Stimulated activated CD8-positive, alpha-beta memory T cell treated with anti-CD3 and anti-CD28 coated beads, Interleukin-15, amount 100 ng/mL, for 48 hours (primary cell): ENCODE measurements at places on chromosomes 5 and 9.

- no peak for DNase-seq
These were observed 124.6 kb downstream of the MAST4 start for GRCh38 chr5:66720780-66721179.

- no peak for DNase-seq
These were observed 26.4 kb downstream of the TENT4A start for GRCh38 chr5:6739603-6740002.

DNA sequence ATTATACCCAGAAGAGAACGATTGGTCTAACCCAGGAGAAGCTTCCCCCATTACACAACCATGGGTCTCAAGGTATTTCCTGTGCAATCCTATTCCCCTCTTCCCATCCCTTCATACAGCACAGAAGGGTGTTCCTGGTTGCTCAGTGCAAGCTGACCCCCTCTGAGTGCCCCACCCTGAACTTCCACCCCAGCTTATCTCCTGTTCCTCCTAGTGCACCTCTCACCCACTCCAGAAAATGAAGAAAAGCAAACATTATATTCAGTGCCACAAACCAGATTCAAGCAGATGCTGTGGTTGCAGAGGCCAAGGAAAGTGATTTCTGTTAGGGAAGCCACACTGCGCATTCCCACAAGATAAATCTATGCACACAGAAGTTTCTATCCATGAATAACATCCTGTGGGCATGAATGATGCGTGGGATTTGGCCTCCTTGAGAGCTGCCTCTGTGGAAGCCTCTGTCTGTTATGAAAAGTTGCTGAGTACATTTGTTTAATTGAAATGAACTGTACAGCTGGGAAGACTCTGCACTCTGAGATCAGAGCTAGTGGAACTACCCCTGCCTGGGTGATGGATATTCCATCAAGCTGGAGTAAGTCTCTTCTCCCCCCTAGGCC is 2.2 kb upstream of the OR2S2 start:
- no peak for DNase-seq

DNA sequence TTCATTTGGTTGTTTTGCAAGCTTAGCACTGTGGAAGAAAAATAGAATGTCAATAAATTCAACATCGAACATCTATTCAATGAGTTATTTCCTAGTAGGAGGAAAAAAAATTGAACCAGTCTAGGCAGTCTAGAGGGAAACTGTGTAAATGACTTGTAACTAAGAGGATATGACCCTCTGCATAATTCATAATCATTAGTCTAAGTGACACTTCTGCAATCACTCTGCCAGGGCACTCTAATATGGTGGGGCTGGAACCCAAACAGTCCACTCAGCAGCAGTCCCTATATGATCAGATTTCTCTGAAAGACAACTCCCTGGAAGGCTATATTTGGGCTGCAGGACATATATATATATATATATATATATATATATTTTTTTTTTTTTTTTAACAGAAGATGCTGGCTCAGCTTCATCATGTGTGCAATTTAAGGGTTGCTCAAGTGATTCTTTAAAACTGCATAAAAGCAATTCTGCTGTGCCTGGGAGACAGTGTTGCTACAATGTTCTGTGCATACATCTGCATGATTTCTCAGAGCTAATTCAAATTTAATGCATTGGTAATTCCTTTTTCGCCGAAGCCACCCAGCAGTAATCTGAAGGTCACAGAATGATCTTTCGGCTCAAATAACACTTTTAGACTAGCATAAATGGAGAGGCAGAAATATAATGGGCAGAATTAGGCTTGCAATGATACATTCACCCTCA is 482.1 kb upstream of the ZNF608 start:
- no peak for DNase-seq

DNA sequence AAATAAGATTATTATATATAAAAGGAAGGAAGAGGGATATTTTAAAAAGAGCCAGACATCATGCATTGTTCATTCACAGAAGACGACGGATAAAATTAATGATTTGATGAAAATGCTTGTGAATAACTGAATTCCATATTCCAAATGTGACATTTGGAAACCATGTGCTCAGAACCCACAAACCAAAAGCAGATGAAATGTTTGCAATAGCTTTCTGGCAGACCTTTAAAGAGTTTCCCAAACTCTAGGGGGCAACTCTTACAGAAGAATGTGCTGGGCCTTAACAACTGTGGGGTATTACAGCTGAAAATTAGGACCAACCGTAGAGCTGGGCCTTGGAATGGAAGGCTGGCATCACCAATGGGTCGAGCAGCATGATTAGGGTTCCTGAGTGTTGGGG is 471.0 kb downstream of the EFNA5 start:
- DNase-seq: no peak

DNA sequence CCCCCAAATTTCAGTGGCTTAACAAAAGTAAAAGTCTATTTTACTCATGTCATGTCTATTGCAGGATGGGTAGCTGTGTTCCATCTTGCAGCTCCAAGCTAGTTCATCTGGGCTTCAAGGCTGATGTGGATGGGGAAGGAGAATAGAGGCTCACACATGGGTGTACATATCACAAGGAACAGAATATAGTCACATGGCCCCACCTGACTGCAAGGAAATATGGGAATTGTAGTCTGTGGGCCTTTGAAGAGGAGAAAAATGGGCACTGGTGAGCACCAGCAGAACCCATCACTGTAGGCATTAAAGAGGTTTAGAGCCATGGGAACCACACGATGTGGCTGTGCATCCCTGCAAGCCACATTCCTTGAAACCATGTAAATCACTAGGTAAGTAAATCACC is 17.9 kb upstream of the TRIO start:
- DNase-seq: no peak

- no peak for DNase-seq
These were observed 75.1 kb downstream of the PLCXD3 start for GRCh38 chr5:41435276-41435675.

- DNase-seq: no peak
These were observed 401.9 kb upstream of the IRX2 start for GRCh38 chr5:3153226-3153858.

DNA sequence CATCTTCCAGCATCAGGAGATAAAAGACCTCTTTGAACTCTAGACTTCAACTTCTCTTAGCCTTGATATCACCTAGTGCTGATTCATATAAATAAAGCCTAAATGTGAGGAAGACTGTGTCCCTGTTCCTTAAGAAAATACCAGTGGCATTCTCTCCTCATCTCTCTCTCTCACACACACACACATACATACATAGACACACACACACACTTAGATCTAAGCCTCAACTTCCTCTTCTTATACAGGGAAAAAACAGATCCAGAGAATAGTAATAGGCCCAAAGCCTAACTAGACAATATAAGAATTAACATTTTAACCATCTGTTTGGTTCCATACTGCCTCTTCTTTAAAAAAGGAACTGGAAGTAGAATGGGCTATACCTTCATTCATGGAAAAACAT is 195.3 kb upstream of the NR4A3 start:
- DNase-seq: no peak

GRCh38 chr5:157599565-157599964 is 24.0 kb upstream of the ADAM19 start:
- DNase-seq: no peak

DNA sequence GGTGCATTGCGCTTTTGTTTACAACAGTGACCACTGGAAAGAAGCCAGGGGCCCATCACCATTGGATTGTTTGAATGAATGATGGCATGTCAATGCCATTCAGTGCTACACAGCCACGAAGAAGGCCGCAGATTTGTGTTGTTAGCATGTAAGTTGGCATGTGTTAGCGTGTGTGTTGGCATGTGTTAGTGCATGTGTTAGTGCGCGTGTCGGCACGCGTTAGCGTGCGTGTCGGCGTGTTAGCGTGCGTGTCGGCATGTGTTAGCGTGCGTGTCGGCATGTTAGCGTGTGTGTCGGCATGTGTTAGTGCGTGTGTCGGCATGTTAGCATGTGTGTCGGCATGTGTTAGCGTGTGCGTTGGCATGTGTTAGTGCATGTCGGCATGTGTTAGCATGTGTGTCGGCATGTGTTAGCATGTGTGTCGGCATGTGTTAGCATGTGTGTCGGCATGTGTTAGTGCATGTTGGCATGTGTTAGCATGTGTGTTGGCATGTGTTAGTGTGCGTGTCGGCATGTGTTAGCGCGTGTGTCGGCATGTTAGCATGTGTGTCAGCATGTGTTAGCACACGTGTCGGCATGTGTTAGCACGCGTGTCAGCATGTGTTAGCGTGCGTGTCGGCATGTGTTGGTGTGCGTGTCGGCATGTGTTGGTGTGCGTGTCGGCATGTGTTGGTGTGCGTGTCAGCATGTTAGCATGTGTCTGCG is 15.3 kb upstream of the ANKRD33B start:
- DNase-seq: no peak

DNA sequence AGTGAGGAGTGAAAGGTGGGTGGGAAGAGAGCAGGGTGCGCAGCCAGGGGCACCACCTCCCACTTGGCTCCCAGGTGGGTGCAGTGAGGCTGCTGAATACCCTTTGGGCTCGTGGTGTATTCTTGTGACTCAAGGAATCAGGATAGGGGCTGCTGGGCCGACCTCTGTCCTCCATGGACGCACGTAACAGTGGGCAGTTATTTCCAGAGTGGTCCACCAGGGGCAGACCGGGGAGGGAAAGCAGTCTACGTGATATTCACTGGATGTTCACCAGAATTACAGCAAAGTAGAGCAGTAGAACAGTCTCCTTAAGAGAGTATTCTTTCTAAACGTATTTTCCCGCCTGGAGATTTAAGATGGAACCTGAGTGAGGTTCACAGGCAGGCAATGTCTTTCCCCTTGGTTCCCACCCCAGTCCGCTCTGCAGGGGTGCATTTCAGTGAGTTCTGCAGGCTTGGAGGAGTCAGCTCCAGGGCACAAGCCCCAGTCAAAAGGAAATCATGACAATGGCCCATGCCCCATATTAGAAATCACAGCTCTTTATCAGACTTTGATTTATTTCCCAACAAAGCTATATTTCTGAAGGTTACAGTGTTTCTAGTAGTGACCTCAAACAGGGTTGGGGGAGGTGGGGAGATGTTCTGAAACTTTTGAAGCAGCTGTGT is 88.7 kb downstream of the SYK start:
- no peak for DNase-seq

GRCh38 chr9:136442265-136442664 is 2.6 kb upstream of the INPP5E start:
- DNase-seq: no peak

DNA sequence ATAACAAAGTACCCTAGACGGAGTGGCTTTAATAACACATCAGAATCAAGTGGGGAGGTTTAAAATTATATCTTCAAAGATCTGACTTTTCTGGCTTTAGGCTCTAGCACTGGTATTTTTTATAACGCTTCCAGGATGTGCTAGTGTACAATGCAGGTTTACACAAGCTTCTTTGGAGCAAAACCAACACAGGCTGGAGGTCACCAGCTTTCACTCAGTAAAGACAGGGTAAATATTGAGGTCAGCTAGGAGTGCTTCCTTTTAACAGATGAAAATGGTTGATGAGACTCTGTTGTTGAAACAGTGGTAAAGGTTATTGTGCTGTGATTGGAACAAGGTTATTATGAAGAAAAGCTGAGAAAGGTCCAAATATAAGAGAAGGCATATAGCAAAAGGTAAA is 414.2 kb downstream of the TAF11L14 start:
- DNase-seq: no peak

- no peak for DNase-seq
These were observed 240.9 kb downstream of the TLE4 start for GRCh38 chr9:79812507-79813257.

- DNase-seq: no peak
These were observed 21.0 kb upstream of the C5orf63 start for GRCh38 chr5:127094161-127094814.

DNA sequence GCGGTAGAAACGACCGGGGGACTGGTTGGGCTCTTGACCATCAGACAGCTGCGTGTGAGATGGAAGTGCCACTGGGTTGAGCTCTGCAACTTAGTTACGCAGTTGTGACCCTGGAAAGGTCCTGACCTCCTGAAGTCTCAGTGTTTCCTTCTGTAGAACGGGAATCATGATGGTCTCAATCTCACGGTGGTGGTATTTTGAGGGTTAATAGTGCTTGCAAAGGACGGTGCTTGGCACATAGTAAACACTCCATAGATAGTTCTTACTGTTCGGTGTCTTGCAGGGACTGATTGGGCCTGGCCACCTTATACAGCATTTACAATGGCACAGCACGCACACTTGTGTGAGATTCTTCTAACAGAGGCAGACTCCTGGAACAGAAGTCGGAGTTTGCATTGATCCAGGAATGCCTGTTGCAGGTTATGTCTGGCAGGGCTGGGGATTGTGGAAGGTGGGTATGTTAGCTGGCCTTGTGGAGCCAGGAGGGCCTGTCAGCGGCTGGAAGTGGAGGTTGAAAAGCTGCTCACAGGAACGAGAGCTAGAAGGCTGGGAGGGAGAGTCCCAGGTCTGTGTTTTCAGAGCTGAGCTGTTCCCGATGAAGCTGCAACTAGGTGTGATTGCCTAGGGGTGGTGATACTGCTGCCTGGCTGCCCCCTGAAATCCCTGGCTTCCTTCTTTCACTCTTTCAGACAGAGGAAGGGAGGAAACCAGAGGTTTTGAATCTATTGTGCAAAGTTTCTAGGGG is 962 bp upstream of the TXN start:
- DNase-seq: no peak

GRCh38 chr5:131259326-131259725 is 4.5 kb upstream of the CDC42SE2 start:
- no peak for DNase-seq

DNA sequence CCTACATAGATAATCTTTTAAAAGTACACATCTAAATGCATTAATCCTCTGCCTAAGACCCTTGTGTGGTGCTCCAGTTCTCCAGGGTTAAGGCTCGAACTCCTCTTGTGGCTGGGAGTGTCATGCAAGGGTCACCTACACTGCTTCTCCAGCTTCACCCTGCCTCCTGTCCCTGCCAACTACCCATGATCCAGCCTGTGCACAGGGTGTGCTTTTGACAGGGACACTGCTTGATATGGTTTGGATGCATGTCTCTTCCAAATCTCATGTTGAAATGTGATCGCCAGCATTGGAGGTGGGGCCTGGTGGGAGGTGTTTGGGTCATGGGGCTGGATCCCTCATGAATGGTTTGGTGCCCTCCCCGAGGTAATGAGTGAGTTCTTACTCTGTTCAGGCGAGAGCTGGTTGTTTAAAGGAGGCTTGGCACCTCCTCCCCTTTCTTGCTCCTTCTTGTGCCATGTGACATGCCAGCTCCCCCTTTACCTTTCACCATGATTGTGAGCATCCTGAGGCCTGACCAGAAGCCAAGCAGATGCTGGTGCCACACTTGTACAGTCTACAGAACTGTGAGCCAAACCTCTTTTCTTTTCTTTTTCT is 48.5 kb downstream of the SLC22A5 start:
- DNase-seq: no peak

GRCh38 chr5:76717222-76718083 is 1.5 kb downstream of the F2R start:
- DNase-seq: no peak

DNA sequence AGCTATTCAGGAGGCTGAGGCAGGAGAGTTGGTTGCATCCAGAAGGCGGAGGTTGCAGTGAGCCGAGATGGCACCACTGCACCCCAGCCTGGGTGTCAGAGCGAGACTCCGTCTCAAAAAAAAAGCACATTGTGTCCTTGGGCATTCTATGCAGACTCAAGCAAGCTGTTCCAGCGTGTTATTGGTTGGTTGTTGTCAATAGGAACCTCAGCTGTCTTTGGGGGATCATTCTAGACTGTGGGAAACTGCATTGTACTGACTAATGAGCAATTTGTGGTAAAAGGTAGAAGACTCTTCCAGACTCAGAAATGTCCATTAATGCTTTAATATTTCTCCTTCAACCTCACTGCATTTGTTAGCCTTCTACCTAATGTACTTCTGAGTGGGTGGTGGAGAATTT is 379.5 kb upstream of the GRAMD2B start:
- no peak for DNase-seq

- DNase-seq: peak; percentile 58
These were observed 3.7 kb downstream of the OTULIN start for GRCh38 chr5:14668181-14668591.
